ENCODE measurements at places on chromosomes 7 and 10.
A peak's percentile ranks its signal among the peaks of the same experiment; 100 is the strongest.

GRCh38 chr10:60916025-60916424 lies 28.0 kb downstream of the RHOBTB1 start:
- DNase-seq = no peak

DNA sequence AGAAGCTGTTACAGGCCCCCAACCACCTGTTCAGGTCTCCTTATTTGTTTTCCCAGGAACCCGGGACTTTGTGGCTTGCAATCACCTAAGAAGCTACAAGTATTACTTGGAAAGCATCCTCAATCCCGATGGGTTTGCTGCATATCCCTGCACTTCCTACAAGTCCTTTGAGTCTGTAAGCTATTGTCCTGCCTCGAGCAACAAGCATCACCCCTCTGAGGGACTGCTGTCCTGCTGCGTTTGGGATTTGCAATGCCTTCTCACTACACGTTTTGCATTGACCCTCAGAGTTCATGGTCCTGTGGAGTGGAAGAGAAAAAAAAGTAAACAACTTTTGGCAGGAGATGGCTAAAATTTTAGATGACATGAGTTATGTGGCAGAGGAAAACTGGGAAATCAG lies 9.2 kb downstream of the PNLIPRP1 start:
- no peak for DNase-seq

GRCh38 chr10:14325325-14325955 lies 5.3 kb downstream of the FRMD4A start:
- no peak for DNase-seq

DNA sequence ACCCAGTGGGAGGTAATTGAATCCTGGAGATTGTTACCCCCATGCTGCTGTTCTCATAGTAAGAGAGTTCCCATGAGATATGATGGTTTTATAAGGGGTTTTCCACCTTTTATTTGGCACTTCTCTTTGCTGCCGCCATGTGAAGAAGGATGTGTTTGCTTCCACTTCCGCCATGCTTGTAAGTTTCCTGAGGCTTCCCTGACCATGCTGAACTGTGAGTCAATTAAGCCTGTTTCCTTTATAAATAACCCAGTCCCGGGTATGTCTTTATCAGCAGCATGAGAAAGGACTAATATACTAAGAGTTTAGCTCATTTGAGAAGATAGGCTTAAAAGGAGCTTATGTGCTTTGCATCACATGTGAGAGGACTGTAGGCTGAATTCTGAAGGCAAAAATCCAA lies 29.3 kb downstream of the TMEM248 start:
- DNase-seq = no peak

DNA sequence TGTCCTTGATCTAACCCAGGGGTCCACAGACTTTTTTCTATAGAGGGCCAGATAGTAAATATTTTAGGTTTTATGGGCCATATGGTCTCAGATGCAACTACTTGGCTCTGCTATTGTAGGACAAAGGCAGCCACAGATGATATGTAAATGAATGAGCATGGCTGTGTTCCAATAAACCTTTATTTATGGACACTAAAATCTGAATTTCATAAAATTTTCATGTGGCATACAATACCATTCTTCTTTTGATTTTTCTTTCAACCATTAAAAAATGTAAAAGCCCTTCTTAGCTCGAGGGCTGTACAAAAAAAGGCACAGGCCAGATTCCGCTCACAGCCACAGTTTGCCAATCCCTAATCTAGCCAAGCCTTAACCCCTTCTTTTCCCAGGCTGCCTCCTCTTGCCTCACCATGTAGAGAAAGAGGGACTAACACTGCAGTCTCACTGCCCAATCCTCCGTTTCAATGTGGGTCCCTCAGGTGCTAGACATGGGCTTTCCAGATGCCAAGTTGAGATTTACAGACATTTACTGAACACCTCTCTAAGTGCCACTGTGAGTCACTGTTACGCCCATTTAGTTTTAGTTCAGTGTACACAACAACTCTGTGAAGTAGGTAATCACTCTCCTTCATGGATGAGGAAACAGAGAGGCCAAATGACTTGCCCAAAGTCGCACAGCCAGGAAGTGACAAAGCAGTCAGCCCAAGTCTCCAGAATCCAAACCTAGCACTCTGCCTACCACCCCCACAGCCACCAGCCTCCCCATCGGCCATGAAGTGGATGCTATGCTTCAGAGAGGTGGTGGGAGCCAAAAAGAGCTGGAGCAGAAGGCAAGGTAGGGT lies 132.6 kb upstream of the PDLIM1 start:
- DNase-seq = peak; percentile 22

DNA sequence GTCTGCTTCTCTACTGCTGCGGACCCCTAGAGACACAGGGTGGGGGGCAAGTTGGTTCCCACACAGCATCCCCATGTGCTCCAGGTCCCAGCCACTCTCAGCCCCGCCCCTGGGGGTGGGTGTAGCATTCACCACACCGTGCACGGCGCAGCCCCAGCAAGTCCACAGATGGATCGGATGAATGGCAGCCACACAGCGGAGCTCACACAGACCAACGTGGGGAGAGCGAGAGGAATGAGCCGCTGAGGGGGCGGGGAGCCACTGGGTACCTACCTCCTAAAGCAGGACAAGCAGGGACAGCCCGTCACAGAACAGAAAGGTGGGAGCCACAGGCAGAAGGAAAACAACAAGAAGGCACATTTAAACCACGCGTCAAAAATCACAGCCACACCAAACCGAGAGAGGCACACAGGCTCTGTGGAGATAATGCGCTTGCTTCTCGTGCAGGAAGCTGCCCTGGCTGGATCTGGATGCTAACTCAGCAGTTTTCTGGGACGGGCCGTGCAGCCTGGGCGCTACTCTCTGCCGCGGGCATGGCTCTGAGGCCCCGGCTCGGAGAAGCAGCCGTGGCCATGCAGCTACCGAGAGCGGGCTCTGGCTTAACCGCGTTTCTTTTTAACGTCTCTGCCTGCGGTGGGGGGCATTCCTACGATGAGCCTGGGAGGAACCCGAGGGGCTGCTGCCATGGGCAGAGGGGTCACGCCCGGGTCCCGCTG lies 102.5 kb downstream of the CYTH3 start:
- DNase-seq = no peak

DNA sequence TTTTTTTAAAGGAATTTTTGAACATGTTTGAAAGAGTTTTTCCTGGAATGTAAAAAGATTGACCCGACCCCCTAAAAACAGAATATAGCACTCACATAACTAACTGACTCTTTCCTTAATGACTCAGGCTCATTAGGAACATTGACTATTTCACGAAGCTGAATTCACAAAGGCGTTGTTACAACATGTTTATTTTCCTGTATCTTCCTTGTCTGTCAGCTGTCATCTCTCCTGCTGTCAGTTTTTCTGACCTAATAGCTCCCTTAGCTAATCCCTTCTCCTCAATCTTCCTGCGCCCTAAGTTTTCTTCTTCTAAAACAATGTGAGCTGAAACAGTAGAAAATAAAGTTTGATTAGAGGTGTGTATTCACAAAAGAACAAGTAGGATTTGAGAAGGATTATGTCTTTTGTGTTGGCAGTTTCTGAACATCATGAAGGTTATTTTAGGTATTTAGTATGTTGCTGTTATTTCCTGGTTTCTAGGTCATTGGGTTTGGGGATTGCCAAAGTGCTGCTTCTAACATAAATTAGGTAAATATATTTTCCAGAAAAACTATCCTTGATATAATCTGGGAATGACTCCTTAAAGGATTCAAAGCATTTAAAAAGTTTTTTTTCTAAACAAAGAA lies 4.6 kb upstream of the MDFIC start:
- no peak for DNase-seq

GRCh38 chr7:151311294-151311864 lies 30.2 kb upstream of the NUB1 start:
- no peak for DNase-seq

GRCh38 chr7:44167920-44168319 lies 21.3 kb downstream of the GCK start:
- DNase-seq = no peak

- no peak for DNase-seq
These were observed 24.2 kb downstream of the AKR1B1 start for GRCh38 chr7:134434701-134435100.

All from NCI-H510A treated with DMSO at 0.1 percent for 48 hours (cell line).